Endodermal cell (in vitro differentiated cells): ENCODE measurements at places on chromosomes 7 and 10. TPM values are rescaled to one million over a fixed set of nuclear protein-coding genes. Genes with fewer than 3 reads are reported as not detected.
A peak's percentile ranks its signal among the peaks of the same experiment; 100 is the strongest.

The FAM237B gene
- not detected in 2 replicates for total RNA-seq

The C10orf62 gene
- not detected in 2 replicates for total RNA-seq

The PRSS58 gene
- total RNA-seq, result not detected in 2 replicates

DNA sequence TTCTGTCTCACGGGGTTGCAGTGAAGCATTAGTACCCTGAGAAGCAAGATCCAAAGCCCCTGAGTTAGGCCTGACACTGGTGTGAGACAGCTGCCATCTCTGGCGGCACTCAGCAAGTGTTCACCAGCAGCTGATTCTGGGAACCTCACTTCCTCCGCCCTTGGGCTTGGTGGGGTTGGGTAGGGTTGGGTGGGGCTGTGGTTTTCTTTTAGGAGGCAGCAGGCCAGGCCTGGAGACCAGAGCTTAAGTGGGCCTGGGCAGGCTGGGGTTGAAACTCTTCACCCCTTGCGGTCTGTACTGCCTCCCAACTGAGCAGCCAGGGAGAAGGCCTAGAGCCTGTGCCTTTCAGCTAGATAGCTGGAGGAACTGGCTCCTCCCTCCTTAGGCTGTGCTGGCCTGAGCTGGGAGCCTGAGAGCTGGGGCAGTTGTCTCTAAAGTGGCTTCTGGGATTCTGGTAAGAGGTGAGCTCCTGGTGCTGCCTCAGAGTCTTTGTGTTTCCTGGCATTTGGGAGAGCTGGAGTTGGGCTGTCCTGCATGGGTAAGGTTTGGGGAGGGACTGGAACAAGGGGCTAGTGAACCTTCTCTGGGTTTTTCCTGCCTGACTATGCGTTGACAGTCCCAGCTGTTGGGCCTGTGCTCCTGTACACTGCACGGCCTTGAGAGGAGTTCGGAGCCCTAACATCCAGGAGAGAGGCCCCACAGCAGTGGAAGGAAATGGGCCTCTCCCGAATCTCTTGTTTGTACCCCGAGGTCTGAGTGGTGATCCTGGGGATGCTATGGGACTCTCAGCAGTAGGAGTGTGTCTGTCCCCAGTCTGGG, 5.1 kb downstream of the TSPAN14 start:
- peak; percentile 80 for DNase-seq

DNA sequence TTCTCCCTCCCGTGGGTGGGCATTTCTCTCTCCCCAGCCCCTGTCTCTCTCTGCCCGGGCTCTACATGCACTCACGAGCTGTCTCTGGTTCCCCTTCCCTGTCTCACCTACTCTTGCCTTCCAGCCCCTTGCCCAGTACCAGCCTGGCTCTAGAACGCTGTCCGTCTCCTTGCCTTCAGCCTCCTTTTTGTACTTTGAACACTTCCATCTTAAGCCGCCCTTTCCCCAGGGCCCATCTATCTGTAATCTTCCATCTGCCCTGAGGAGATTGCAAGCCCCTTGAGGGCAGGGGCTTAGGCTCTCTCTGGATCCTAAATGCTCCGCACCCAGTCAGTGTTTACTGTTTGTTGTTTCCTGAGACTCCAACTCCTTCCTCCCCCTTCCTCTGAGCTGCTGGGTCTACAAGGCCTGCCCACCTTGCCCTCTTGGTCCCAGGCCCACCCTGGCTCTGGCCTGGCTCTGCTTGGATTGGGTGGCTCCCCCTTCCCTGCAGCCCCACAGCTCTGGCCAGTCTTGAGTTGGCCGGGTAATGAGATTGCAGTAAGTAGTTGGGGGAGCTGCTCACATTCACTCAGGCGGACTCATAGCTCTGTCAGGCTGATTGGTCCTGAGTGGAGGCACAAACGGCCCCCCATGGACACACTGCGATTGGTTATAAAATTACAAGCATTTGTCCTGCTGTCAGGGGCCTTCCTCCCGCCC, 28.3 kb downstream of the POLL start:
- DNase-seq, result no peak

GRCh38 chr10:88027570-88027969, 164.1 kb downstream of the PTEN start:
- DNase-seq, result no peak

The GPR15LG gene
- total RNA-seq, result not detected in 2 replicates

GRCh38 chr10:84429926-84430520, 101.6 kb downstream of the CCSER2 start:
- peak; percentile 94 for DNase-seq

DNA sequence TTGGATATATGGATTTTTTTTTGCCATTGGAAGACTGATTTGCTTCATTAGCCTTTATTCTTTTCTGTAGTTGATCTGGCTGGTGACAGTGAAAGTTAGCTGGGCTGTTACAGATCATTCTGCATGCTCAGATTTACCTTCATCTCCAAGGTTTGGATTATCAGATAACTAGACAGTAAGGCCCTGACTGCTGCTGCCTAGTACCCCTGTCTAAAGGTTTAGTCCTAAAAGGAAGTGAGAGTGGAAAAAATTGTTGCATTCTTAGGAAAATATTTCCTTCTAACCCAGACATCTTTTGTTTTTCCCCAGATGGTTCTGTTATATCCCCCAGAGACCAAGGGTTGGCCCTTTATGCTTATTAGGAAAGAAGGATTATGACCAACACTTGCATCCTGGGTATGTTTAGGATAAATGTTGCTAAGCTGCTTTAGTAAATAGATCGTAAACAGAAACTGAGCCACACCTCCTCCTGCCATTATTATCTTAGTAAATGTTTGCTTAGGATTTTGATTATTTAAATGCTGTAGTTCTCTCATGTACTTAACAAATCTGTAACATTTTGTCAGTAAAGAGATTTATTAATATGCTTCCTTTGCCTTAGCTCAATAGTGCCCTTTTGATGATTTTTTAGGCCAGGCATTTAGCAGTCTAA, 44.4 kb downstream of the MCU start:
- DNase-seq, result no peak

- no peak for DNase-seq
These were observed 389.2 kb upstream of the NFE2L3 start for GRCh38 chr7:25762511-25763462.

GRCh38 chr7:138267934-138268333, 191.7 kb downstream of the AKR1D1 start:
- no peak for DNase-seq

The GSTO2 gene
- 17.7 to 22.2 TPM (median 18.8 TPM) in 3 replicates for total RNA-seq

- no peak for DNase-seq
These were observed 490.8 kb downstream of the KCNMA1 start for GRCh38 chr10:77146712-77147336.

The KAZALD1 gene
- 7.3 to 10.0 TPM (median 10.0 TPM) in 3 replicates for total RNA-seq

The OPALIN gene
- not detected in 2 replicates for total RNA-seq

GRCh38 chr10:11560076-11560709, 51.3 kb downstream of the USP6NL start:
- DNase-seq, result no peak

DNA sequence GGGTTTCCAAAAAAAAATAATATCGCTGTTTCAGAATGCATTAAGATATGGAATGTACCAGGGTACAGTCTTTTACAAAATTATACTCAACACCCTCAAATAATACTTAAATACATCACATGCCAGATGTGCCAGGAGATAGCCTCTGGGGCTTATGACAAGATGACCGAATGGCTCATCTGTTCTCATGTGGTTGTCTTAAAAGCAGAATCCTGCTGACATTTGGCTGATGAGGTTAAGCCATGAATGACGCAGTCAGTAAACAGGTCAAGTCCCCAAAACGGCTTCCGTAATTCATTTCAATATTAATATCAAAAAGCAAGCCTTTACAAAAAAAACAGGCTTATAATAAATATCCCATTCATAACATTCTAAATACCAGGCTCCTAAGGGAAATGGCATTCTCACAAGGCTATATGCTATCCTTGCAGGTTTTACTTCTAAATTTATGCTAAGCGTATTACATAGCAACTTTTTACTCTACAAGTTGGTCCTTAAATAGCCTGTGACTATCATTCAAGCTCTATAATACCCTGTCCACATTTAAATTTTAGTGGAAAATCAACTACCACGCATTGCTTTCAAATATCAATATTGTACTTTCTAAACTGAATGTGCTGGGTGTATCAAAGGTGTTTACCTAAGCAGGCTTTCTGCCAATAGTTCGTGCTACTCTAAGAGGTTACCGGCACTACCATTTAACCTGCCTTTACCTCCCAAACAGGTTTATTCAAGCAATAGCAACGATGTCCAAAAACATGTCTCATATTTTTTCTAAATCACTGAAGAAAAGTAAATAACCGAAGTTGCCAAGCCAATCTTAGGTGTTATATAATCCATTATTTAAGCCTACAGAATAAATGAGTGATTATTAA, 15.6 kb downstream of the SMURF1 start:
- no peak for DNase-seq

DNA sequence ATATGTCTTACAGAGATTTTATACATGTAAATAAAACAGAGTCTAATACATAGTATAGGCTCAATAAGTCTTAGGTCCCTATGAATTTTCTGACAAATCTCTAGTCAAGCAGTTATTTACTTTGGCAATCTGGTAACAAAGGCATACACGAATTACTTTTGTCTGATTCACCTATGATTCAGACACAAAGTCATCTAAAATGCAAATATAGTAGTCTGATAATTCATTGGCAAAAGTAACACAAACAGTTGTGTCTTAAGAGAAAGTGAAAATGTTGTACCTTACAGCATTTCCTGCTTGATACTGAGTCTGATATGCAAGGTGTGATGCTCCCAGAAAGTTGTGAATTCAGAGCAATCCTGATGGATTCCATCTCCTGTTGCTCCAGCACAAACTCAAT, 209.4 kb upstream of the PRSS1 start:
- no peak for DNase-seq
